Caco-2 (cell line): ENCODE measurements at places on chromosomes 3 and 15.

DNA sequence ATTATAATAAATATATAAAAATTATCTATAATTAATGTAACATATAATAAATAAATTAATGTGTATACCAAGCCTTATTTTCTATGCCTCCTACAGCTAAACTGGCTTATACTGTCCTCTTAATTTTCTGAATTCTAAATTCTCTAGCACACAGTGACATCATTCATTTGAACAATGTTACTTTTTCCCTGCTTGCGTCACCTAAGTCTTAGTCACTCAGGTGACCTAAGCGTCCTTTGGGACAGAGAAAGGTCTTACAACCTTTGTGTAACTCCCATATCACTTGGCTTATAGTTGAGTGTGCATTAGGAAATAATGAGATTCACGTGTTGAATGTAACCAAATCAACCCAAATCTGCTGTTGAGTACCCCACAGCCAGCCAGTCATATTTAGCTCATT lies 48.5 kb upstream of the KCNMB2 start:
- DNase-seq, result no peak

- DNase-seq, result no peak
These were observed 339.7 kb upstream of the NR2F2 start for GRCh38 chr15:95990833-95991232.

- no peak for DNase-seq
These were observed 107.5 kb downstream of the SLC49A4 start for GRCh38 chr3:122902326-122902725.

DNA sequence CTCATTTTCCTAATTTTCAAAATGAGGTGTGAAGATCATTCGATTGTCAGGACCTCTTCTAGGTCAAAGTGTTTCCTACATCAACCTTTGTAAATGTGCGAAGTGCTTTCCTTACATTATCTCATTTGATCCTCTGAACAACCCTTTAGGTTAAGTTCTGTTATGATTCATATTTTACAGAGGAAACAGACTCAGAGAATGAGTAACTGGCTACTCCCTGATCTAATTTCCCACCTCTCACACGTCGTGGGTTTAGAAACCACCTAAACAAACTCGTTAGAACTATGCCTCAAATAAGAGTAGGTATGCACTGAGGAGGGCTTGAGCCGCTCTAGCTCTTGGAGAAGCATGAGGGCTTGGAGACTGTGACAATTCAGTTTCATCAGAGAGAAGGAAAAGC lies 148.6 kb downstream of the CD47 start:
- DNase-seq, result no peak

GRCh38 chr3:167450195-167450594 lies 23.6 kb downstream of the SERPINI2 start:
- DNase-seq, result no peak
